HTR-8/SVneo (cell line): ENCODE measurements at places on chromosomes 11 and 22.

DNA sequence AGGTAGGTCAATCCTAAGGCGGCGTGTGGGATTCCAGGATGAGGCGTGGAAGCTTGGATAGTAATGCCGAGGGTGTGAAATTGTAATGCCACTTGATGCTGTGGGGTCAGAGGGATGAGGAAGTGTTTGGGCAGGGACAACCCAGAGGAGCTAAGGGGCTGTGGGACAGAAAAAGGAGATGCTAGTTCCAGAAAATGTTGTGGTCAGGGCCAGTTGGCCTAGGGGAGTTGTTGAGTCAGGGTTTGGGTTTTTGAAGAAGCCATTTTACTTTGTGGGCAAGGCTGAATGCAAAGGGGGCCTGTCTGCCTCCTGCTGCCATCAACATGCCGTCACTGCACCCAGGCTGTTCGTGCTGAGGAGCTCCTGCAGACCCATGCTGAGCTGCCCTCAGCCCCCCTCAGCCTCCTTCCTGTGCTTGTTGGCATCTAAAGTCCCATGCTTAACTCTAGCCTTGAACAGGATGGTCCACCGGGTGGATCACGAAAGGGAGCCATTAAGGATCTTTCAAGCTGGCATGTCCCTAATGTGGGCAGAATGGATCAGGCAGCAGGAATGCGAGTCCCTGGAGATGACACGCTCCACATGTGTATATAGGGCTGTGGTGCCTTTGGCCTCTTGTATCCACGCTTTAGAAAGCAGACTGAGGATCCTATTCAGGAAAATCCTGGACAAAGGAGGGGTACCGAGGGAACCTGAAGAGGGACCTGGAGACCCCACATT lies 2.1 kb downstream of the C11orf16 start:
- DNase-seq: no peak

GRCh38 chr11:33718440-33718839 lies 17.8 kb downstream of the CD59 start:
- no peak for DNase-seq

DNA sequence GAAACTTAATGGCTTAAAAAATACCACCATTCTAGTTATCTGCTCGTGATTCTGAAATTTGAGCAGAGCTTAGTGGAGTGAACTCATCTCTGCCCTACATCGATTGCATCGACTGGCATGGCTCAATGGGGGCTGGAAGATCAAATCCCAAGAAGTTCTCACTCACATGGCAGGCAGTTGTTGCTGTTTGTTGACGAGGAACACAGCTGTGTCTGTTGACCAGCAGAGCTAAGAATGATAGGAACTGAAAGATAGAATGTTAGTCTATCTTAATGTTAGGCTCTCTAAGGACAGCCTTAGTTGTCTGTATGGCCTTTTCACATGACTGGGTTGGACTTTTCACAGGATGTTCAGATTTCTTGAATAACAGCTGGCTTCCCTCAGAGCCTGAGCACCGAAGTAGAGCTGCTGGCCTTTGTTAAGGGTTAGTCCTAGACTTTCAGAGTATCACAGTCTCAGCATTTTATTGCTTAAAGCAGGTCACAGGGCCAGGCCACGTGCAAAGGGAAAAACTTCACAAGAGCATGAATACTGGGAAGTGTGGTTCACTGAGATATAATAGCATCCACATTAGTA lies 31.6 kb upstream of the IZUMO1R start:
- DNase-seq: no peak

- peak; percentile 13 for DNase-seq
Measured at GRCh38 chr11:33000181-33000580, 15.5 kb upstream of the DEPDC7 start.

GRCh38 chr11:44788536-44789261 lies 61.9 kb downstream of the TSPAN18 start:
- no peak for DNase-seq

DNA sequence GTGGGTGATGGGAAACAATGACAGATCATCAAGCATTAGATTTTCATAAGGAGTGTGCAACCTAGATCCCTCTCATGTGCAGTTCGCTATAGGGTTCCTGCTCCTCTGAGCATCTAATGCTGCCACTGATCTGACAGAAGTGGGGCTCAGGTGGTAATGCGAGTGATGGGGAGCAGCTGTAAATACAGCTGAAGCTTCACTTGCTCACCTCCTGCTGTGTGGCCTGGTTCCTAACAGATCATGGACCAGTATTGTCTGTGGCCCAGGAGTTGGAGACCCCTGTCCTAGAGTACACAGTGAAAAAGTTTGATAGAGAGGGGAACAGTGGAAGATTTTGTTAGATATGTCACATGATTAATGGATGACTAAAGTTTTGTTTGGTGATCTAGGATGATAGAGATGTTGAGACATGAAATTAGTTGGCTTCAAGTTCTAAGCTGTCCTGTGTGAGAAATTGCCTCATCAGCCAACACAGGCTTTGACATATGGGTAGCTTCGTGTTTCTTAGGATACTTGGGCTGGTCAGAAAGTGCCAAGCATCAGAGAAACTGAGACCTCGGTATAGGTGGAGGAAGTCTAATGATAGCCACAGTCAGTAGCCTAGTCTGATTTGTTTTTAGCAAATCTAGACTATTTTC lies 47.4 kb downstream of the ARHGEF12 start:
- no peak for DNase-seq

DNA sequence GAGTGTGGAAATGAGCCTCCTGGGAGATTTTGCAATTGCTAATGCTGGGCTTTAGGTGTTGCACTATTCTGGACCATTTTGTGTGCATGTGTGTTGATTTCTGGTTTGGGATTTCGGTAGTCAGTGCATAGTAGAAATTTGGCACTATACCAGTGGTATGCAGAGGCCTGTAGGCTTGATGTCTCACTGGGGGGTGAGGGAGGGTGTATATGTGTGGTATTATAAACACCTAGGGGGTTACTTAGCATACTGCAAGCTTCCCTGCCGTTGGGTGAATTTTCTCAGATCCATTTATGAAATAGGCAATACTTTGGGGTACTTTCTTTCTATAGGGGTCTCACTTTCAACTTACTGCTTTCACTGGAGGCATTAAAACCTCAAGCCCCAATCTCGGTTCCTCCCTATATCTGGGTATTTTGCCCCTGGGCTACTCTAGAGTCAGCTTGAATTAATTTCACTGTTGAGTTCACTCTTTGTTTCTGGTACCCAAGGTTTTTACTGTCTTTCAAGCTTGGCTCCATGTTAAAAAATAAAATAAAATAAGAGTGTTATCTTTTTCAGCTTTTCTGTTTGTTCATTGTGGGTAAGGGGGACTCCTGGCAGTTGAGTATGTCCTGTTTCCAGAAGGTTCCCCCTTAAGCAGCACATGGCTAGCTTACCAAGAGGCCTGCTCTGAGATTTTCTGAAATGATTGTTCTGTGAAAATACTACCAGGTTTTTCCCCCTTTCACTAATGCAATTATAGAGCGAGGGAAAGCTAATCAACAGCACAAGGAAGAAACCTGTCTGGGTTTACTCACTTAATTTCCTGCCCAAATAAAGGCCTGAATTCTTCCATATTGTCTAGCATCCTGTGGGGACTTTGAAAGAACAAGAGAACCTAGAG lies 45.8 kb downstream of the PPFIBP2 start:
- no peak for DNase-seq

GRCh38 chr11:134116210-134116609 lies 47.3 kb downstream of the JAM3 start:
- DNase-seq: no peak

DNA sequence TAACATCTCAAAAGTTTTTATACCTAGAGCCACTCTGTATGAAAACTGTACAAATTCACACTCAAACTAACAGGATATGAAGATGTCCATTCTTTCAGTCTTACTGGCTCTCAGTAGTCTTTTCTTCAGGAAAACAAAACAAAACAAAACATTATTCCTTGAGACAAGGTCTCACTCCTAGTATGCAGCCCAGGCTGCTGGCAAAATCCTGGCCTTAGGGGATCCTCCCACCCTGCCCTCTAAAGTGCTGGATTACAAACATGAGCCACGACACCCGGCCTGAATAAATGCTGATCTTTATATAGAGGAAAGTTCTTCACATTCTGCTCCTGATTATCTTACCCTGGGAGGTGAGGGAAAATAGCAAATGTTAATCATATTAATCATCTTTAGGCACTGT lies 5.1 kb downstream of the APOL2 start:
- no peak for DNase-seq

DNA sequence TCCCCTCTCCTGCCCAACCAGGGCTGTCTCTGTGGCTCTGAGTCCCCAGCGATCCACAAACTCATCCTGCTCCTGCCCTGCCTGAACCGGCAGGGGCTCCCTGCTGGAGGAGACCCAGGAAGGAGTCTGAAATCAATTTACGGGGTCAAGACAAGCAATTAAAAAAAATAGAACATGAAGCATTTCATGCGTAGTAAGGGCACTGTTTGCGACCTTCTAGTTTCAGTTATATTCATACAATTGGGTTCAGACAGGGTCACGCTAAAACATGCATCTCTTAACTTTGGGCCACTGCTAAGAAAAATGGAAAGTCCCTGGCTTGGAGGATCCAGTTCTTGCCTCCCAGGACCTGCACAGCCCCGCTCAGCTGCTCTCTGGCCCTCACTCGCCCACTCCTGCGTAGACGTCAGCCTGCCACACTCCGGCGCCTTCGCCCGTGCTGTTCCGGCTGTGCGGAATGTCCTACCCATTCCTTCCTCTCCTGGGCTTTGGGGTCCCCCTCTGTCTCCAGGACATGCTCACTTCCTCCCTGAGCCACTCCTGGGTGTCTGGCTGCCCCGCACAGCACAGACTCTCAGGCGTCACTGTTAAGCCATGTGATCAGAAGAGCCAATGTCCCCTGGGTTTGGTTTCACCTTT lies 12.8 kb downstream of the NFAM1 start:
- no peak for DNase-seq

- DNase-seq: no peak
Measured at GRCh38 chr11:100438376-100438775, 248.7 kb upstream of the ARHGAP42 start.

DNA sequence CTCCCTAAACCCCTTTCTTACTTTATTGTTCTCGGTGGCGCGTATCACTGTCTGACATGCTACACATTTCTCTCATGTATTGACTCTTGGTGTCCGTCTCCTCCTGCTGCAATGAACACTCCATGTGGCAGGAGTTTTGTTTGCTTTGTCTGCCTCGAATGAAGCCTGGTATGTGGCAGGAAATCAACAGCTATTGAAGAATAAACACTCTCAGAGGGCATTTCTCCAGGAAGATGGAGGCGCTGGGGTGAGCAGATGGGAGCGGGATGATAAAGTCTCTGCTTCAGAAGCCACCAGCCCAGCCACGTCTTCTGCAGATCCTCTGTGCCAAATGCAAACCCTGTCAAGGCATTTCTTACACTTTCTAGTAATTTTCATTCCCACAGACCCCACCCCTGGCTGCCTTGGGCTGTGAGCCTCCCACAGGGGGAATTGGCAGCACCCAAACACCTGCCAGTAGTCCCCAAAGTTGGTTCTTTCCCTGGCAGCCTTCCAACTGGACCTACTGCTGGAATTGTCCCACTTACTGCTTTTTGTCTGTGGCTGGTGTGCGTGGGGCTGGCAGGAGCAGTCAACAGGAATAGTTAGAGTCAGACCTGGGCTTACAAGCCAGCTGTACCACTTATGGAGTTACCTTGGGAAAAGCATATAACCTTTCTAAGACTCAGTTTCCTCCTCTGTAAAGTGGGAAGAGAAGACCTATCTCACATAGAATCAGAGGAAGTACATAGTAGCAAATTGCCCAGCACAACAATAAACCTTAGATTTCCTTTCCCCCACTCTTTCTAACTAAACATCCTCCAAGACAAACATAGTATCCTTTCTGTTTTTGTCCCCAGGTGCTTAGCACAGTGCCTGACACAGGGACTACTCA lies 13.3 kb upstream of the IL10RA start:
- DNase-seq: no peak

GRCh38 chr11:64032050-64032449 lies 3.7 kb upstream of the FLRT1 start:
- no peak for DNase-seq

GRCh38 chr22:28146401-28147314 lies 227.6 kb upstream of the PITPNB start:
- no peak for DNase-seq

DNA sequence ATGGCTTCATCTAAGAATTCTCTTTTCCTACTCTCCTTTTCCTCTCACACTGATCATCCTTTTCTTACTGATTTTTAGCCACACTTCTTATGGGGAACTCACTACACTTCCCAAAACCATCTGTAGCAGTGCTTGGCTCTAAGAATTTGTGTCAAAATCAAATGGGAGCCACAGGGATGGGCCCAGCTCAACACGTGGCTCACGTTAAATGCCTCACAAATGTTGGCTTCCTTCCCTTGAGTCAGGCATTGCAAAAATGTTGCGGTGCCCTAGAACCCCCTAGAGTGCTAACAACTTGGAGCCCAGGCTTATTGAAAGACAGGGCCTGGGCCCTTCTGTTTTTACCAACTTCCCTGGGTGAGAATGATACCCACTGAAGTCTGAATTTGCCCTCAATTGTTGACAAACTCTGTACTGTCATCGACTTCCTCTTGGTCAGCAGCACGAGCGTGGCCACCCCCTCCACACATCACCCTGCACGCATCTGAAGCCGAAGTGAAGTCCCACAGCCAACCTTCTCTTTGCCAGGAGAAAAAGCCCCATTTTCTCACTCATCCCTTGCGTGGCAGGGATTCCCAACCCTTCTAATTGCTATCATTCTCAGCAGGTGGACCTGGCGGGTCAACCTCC lies 69.7 kb downstream of the ELFN2 start:
- no peak for DNase-seq

DNA sequence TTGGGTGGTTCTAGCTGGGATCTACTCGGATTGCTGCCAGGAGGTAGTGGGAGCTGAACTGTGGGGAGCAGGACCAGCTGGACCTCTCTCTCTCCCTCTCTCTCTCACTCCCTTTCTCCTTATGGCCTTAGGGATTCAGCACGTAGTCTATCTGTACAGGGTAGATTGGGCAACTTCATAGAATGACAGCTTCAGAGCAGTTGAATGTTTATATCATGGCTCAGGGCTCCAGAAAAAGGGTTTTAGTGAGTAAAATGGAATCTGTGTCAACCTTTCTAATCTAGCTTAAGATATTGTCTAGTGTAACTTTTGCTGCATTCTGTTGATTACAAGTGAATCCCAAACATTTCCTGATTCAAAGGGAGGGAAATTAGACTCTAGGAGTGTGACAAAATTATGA lies 127.7 kb upstream of the PDGFD start:
- no peak for DNase-seq
